ENCODE measurements at places on chromosomes 13 and 19. TPM values are rescaled to one million over a fixed set of nuclear protein-coding genes. Genes with fewer than 3 reads are reported as not detected.

- H3K4me1 ChIP-seq: no peaks in the 10 kb centered on the region
- DNase-seq: no peak
- H3K36me3 ChIP-seq: no peaks in the 10 kb centered on the region
- no peak overlapping the region for H3K4me3 ChIP-seq
These were observed 640.7 kb downstream of the LIG4 start for GRCh38 chr13:107574517-107575210.

DNA sequence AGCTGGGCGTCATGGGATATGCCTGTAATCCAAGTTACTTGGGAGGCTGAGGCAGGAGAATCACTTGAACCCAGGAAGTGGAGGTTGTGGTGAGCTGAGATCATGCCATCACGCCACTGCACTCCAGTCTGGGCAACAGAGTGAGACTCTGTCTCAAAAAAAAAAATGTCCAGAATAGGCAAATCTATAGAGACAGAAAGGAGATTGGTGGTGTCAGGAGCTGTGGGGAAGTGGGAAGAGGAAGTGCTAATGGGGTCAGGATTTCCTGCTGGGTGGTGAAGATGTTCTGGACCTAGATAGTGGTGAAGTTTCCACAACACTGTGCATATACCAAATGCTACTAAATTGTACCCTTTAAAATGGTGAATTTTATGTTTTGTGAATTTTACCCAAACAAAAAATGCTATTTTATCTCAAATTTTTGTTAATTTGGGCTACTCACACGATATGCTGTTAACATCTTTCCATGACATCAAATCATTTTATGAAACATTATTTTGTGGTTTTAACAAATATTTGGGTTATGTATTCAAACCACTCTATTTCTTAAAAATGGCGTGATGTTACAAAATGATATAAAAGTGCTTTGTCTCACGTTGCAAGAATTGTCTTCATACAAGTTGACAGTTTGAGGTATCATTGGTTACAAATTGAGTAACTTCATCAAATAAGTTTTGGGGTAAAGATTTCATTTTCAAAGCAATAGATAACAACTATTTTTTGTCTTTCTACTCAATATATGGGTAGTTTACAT, 7.4 kb upstream of the CYP4F3 start:
- no peak overlapping the region for H3K27ac ChIP-seq
- H3K36me3 ChIP-seq: no peaks in the 10 kb centered on the region
- peaks cover 8% of the 10 kb centered on the region for H3K4me1 ChIP-seq
- H3K4me3 ChIP-seq: no peak overlapping the region
- H3K27me3 ChIP-seq: peaks cover 56% of the 10 kb centered on the region

DNA sequence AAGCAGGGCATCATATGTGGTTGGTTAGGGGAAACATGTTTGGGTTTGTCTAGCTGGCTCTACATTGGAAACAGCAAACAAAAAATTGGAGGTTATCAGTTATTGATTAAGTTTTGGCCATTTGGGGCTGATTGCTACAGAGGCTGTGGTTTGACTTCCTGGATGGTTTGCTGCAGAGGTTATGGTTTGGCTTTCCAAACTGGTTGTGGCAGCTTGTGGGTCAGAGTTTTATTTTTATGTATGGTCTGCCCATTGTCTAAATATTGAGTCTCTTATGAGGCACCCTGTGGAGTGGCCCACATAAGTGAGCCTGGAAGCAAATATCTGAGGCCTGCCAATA, 261.6 kb downstream of the GPC5 start:
- DNase-seq: no peak
- no peaks in the 10 kb centered on the region for H3K4me1 ChIP-seq
- no peak overlapping the region for H3K27ac ChIP-seq
- no peak overlapping the region for H3K4me3 ChIP-seq

DNA sequence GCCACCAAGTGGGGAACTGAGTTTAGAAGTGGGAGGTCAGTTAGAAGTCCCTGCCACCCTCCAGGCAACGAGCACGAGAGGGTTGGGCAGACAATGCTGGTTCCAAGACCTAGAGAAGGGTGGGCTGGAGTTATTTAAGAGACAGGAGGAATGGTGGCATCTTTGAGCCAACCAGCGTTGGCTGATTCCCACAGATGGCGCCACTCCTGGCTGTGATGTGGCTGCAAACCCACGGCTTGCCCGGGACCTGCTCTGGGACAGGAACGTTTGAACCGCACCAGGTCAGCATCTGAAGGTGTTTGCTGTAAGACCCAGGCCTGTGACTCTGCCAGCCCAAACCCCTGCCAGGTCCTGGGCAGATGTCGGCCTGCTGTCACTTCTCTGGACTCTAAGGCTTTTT, 42.8 kb downstream of the BICRA start:
- peaks cover 42% of the 10 kb centered on the region for H3K36me3 ChIP-seq
- H3K4me3 ChIP-seq: no peak overlapping the region
- peak overlapping the region; percentile 59 for H3K27ac ChIP-seq
- no peaks in the 10 kb centered on the region for H3K27me3 ChIP-seq
- no peak for DNase-seq

DNA sequence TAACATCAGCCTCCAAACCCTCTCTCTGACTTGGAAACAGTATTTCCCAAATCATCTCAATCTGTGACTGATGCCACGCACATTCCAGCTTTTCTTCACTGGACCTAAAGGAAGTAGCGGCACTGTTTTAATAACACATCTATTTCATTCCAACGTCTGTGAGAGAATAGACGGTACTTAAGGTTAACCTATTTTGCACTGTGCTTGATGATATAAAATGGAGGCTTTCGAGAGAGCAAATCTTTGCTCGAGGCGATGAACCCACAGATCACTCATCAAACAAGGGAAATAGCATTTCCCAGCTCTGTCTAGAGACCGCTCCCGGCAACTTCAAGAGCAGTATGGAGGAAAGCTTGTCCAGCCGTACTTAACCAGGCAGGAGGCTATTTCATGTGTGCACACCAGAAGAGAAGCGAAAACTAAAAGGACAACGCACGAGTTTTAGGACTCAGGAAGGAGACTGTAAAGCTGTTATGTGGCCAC, 2.9 kb downstream of the UBL3 start:
- no peaks in the 10 kb centered on the region for H3K27me3 ChIP-seq
- H3K36me3 ChIP-seq: peaks cover 8% of the 10 kb centered on the region
- H3K4me1 ChIP-seq: peaks cover 45% of the 10 kb centered on the region
- no peak overlapping the region for H3K27ac ChIP-seq

GRCh38 chr13:72469906-72470305, 257.5 kb downstream of the MZT1 start:
- no peaks in the 10 kb centered on the region for H3K27me3 ChIP-seq
- H3K4me3 ChIP-seq: no peak overlapping the region
- H3K36me3 ChIP-seq: no peaks in the 10 kb centered on the region
- no peak overlapping the region for H3K27ac ChIP-seq
- no peaks in the 10 kb centered on the region for H3K4me1 ChIP-seq

DNA sequence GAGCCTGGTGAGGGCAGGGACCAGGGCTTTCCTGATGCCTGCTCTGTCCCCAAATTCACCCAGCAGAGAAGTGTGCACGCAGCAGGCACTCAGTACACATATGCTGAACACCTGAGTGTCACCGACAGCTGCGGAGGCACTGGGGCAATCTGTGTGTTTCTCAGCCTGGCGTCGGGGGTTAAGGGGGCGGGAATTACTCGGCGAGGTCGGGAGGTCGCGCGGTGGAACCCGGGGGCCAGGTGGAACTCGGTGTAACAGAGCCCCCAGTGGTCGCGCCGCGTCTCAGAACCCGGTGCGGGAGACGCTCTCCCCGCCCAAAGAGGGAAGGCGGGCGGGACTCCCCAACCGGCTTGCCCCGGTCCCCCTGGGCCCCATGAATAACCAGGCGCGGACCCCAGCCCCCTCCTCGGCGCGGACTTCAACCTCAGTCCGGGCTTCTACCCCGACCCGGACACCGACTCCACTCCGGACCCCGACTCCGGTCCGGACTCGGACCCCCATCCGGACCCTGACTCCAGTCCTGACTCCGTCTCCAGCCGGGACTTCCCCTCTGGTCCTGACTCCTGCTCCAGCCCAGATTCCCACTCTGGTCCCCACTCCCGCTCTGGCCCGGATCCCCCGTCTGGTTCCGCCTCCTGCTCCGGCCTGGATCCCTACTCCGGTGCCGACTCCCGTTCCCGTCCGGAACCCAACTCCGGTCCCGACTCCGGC, at the start of gene SELENOV:
TSS of gene SELENOV (plus strand) at position 300 of the 711 bp plus-strand sequence. CDS start at position 374, 74 bp downstream.
- H3K36me3 ChIP-seq: no peaks in the 10 kb centered on the region
- H3K27me3 ChIP-seq: peaks cover 66% of the 10 kb centered on the region
- peaks cover 19% of the 10 kb centered on the region for H3K4me1 ChIP-seq
- H3K27ac ChIP-seq: no peak within 1 kb of the TSS

DNA sequence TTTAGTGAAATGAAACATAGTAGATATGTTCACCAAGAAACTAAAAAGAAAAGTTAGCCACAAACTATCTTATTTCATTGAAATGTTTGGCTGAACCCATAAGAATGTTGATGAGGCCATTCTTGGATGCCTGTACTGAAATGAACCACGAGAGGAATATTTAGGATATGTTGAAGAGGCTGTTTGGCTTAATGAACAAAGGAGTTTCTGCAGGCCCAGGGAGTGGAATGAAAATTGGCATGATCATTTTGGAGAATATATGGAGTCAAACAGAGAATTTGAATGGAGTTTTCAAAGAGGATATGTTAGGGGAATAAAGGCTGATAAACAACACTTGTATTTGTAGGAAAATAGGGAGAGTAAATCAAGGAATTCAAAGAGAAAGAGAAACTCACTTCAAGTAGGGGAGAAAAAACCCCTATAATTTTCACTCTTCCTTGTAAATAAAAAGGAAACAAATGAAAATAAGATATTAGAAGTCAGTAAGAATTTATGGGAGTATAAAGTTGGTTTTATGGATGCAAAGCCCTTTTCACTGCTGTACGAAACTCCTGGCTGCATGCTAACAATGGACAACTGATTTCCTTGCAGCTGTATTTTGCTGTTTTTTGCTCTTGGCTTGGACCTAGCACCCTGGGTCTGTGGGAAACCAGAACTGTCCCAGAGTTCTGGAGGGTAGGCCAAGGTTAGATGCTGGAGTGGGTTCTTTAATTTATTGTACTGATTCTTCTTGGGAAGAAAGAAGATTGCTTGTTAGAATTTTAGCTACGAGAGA, 36.5 kb downstream of the KL start:
- DNase-seq: no peak
- no peak overlapping the region for H3K4me3 ChIP-seq
- H3K27me3 ChIP-seq: peaks cover 24% of the 10 kb centered on the region
- no peak overlapping the region for H3K27ac ChIP-seq
- H3K36me3 ChIP-seq: no peaks in the 10 kb centered on the region
- H3K4me1 ChIP-seq: no peaks in the 10 kb centered on the region

DNA sequence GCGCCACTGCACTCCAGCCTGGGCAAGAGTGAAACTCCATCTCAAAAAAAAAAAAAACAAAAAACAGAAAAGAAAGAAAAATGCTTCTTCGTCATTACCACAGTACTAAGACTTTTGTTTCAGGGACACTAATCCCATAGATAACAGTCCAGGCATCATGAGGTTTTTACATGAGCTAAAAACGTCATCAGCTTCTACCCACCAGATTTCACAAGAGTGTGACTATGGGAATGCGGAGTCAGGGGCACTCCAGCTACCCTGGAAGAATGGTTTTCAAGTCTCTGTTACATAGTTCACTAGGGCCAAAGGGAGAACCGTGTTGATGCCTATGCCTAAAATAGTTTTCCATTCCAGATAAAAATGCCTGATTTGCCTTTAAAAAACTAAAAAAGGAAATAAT, 33.2 kb downstream of the RAB20 start:
- H3K4me3 ChIP-seq: no peak overlapping the region
- no peaks in the 10 kb centered on the region for H3K36me3 ChIP-seq
- peaks cover 28% of the 10 kb centered on the region for H3K4me1 ChIP-seq
- H3K27ac ChIP-seq: no peak overlapping the region
- no peak for DNase-seq

- no peak for DNase-seq
- no peak overlapping the region for H3K4me3 ChIP-seq
- H3K27me3 ChIP-seq: peaks cover 5% of the 10 kb centered on the region
- no peaks in the 10 kb centered on the region for H3K36me3 ChIP-seq
These were observed 7.0 kb downstream of the TMEM221 start for GRCh38 chr19:17441241-17442021.

- no peaks in the 10 kb centered on the region for H3K27me3 ChIP-seq
- H3K27ac ChIP-seq: no peak overlapping the region
- peaks cover 66% of the 10 kb centered on the region for H3K4me1 ChIP-seq
- no peak for DNase-seq
- H3K36me3 ChIP-seq: peaks cover 16% of the 10 kb centered on the region
These were observed 24.8 kb downstream of the KDM4B start for GRCh38 chr19:4993683-4994082.

DNA sequence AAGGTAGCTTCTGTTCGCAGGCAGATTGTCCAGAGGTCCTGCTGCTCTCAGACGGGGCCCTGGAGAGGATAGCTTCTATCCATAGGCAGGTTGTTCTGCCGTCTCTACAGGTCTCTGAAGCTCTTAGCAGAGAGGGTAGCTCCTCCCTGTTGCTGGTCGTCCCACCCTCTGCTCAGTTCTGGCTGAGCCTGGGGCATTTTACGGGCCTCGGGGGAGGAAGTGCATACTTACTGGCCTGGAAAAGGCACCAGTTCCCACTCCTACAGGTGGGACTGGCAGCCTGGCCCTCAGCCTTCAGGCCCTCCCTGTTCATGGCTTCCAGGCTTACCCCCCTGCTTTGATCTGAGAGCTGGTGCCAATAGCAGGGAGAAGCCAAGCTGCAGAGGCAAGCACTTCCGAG, 42.3 kb downstream of the USPL1 start:
- H3K27ac ChIP-seq: peak overlapping the region; percentile 96
- no peaks in the 10 kb centered on the region for H3K27me3 ChIP-seq
- H3K36me3 ChIP-seq: peaks cover 32% of the 10 kb centered on the region

- peaks cover 48% of the 10 kb centered on the region for H3K27me3 ChIP-seq
- H3K4me3 ChIP-seq: no peak overlapping the region
- no peaks in the 10 kb centered on the region for H3K36me3 ChIP-seq
- H3K4me1 ChIP-seq: peaks cover 7% of the 10 kb centered on the region
These were observed 9.1 kb upstream of the LILRB5 start for GRCh38 chr19:54266133-54266532.

DNA sequence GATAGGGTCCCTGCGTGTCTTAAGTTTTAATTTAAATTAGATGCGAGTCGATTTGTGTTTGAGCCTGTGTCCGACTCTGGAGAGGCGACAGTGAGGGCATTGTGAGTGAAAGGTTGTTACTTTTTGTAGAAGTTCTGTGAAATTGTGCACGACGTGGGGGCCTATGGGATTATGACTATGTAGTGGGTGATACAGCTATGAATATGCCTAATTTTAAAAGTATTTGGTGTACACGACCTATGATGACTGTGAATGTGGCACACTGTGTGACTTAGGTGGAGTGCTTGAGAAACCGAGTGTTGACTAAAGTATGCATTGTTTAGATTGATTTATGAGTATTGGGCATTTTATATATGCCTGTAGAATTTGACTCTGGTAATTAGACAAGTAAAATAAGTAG, 646 bp downstream of the ZNF567 start:
- peak overlapping the region; percentile 97 for H3K4me3 ChIP-seq
- peaks cover 28% of the 10 kb centered on the region for H3K36me3 ChIP-seq
- peaks cover 30% of the 10 kb centered on the region for H3K4me1 ChIP-seq
- DNase-seq: no peak
- H3K27ac ChIP-seq: peak overlapping the region; percentile 92

GRCh38 chr19:2603334-2603733, 99.2 kb downstream of the GNG7 start:
- H3K4me3 ChIP-seq: no peak overlapping the region
- no peak overlapping the region for H3K27ac ChIP-seq
- DNase-seq: no peak

GRCh38 chr13:70390968-70391367, 282.7 kb upstream of the KLHL1 start:
- no peaks in the 10 kb centered on the region for H3K4me1 ChIP-seq
- no peak overlapping the region for H3K4me3 ChIP-seq
- H3K36me3 ChIP-seq: no peaks in the 10 kb centered on the region

ZNF181 gene
- 17.3 TPM for polyA plus RNA-seq

ZMYM5 gene
- 30.3 TPM for polyA plus RNA-seq

GNG7 gene
- polyA plus RNA-seq: 72.0 TPM

KASH5 gene
- not detected for polyA plus RNA-seq

SLAIN1 gene
- polyA plus RNA-seq: 36.4 TPM

TINCR gene
- 0.08 TPM for polyA plus RNA-seq

RYR1 gene
- not detected for polyA plus RNA-seq
